SJCRH30 (cell line): ENCODE measurements at places on chromosomes 16 and 17. TPM values are rescaled to one million over a fixed set of nuclear protein-coding genes. Genes with fewer than 3 reads are reported as not detected.
A peak's percentile ranks its signal among the peaks of the same experiment; 100 is the strongest.

DNA sequence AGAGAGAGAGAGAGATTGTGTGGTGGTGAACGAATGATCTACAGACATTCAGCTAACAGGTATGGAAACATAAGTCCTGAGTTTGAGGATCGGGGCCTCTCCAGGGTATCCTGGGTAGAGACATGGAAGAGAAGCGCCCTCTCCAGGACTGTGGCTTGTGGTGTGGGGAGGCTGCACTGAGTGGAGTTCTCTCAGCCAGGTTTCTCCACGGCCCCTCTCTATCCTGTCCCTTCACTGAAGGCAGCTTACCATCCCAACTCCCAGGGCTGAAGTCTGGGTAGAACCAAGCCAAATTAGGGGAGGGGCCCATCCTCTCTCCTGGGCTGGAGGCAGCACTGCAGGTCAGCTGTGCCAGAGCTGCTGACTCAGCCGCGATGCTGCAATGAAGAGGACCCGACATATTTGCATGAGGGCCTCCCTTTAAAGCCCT is 6.2 kb downstream of the C1QL1 start:
- no peak for DNase-seq

GRCh38 chr17:82030470-82031302 is 792 bp upstream of the RAC3 start:
- peak; percentile 90 for DNase-seq

DNA sequence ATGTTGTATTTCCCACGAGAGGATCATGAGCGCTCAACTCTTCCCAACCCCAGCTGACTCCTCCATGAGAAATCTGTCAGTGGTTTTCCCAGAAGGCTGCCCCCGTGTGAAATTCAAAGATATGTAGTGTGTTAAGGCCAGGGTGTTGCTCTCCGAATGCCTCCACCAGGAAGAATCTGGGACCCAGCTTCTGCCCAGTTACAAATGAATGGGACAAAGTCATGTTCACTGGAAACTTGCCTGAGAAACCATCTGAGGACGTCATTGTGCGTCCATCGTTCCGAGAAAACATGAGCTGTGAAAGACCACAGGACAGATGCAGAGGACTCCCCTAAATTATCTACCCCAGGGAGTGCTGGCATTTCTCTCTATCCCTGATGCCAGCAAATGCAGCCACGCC is 86.0 kb downstream of the AIPL1 start:
- no peak for DNase-seq

Gene SLC5A11
- 0.06 and 0.25 TPM in 2 replicates for total RNA-seq

- no peak for DNase-seq
Measured at GRCh38 chr16:14186795-14187221, 115.7 kb downstream of the MRTFB start.

Gene MBTPS1
- total RNA-seq: 38.2 and 39.2 TPM in 2 replicates

Gene PMP22
- 7.2 and 7.9 TPM in 2 replicates for total RNA-seq

GRCh38 chr17:4003131-4003500 is 38.9 kb upstream of the ATP2A3 start:
- DNase-seq: no peak

DNA sequence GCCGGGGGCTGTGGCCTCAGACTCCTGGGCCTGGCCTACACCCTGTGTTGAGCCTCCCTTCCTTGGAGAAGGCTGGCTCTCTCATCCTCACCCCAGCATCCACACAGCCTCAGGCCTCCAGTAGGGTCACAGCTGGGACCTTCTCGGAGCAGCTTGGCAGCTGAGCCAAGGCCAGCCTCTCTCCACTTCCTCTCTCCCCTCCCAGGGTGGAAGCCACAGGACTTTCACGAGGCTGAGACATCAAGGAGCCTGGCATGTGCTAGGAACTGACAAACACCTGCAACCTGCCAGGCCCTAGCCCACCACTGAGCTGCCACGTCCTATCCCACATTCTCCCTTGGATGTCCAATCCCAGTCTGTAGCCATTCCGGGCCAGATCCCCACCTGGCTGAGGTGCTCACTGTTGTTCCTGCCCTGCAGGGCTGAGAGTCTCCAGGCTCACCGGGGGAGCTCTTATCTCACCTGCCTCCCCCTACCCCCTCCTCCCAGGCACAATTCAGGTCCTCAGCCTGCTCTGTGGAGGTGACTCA is 3.1 kb downstream of the MMP15 start:
- DNase-seq: no peak

GRCh38 chr16:54049591-54050458 is 236.8 kb downstream of the IRX3 start:
- no peak for DNase-seq

DNA sequence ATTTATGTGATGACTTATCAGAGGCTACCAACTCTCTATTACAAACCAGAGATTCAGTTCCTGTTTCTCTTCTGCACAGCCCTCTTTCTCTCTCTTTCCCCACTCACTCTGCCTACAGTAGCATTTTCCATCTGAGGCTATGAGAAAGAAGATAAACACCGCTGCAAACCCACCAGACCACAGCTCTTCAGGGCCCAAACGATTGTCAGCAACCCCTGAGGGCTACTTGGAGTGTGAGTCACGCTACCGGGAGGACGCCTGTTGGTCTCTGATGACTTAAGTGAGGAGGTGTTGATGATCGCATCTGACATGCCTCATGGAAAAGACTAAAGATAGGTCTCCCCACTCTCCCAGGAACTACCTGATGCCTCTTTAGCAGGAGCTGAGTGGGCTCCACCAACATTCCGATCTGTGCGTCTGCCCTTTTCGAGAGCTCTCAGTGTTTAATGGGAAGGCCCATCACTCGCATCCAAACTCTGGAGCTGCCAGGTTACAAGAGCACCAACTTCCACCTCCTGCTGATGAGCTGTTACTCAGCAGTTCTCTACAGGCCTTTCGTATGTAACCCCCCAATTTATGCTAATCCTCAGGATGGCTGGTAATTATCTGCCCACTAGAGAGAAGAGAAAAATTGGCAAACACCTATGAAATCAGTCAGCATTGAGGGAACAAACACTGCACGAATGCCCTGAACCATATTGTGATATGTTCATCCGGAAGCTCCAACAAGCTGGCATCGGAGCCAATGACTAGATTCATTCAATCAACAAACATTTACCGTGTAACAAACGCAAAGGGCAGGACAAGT is 9.2 kb downstream of the GRIN2A start:
- DNase-seq: no peak

Gene PRR35
- not detected in 2 replicates for total RNA-seq

- DNase-seq: peak; percentile 50
Measured at GRCh38 chr16:35431829-35432663, 1972.6 kb downstream of the TP53TG3F start.

Gene CMTM2
- total RNA-seq: 5.4 and 6.2 TPM in 2 replicates

DNA sequence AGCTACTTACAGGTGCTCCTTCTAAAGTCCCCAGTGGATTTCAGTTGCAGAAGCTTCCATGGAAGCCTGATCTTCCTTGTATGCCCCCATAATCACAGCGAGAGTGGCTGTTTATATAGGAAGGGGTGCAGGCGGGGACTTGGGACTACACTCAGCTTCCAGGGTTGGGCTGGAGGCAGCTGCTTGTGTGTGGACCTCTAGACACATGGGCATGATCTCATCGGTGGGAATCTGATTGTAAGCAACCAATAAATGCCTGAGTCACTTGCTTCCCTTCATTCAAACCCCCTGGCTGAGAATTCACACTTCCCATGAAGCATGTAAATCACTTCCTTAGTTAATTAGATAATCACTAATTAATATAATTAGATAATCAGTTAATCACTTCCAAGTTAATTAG is 1.0 kb upstream of the KRT20 start:
- peak; percentile 61 for DNase-seq

Gene YBX2
- total RNA-seq: not detected in 2 replicates

DNA sequence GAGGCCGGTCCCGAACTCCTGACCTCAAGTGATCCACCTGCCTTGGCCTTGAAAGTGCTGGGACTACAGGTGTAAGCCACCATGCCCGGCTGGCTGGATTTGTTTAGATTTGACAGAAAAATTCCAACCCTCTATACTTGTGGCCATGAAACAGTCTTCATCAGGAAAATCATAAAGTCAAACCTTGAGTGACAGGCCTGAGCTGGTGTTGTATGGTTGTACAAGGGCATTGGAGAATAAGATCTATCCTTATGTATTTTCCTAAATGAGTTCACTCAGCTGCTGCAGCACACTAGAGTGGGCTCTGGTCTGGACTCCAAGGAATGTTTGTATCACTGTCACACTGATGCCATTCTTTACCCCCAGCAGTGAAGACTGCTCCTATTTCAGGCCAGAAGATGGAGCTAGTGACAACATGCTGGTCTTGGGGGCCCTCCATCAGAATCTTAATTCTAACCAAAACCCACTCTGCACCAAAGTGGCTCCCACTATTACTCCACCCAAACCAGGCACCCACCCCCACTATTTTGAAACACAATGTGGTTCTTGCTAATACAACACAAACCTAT is 27.4 kb downstream of the SNX11 start:
- DNase-seq: peak; percentile 45

DNA sequence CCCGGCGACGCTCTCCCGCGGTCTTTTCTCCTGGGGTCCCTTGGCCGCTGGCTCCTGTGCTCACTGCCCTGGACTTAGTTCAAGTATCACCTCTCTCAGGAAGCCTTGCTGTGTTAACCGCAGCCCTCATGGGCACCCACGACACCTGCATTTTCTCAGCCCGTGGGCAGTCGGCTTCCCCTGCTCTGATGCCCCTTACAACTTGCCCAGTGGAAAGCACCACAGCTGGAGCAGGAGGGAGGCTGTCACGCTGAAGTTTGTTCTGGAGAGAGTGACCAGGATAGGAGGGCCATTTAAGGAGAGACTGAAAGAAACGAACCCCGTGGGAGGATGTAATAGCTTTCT is 395 bp downstream of the STXBP4 start:
- DNase-seq: no peak

DNA sequence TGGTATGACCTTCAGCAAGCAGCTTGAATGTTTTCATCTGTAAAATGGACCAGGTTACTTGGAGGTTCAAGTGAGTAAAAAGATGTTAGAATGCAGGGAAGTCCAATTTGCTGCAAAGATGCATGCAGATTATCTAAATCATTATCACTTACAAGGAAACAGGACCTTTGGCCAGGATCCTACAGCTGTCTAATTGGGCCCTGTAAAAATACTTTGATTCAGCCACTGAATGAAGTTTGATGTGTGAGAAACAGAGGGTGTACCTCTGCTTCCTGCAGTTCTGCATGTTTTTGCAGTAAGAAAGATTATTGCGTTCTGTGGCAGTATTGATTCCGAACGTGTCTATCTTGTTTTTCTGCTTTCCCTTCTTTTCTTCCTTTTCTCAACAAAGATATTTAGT is 10.2 kb downstream of the CDH13 start:
- no peak for DNase-seq

- DNase-seq: no peak
Measured at GRCh38 chr16:12925026-12925800, 23.8 kb downstream of the SHISA9 start.

DNA sequence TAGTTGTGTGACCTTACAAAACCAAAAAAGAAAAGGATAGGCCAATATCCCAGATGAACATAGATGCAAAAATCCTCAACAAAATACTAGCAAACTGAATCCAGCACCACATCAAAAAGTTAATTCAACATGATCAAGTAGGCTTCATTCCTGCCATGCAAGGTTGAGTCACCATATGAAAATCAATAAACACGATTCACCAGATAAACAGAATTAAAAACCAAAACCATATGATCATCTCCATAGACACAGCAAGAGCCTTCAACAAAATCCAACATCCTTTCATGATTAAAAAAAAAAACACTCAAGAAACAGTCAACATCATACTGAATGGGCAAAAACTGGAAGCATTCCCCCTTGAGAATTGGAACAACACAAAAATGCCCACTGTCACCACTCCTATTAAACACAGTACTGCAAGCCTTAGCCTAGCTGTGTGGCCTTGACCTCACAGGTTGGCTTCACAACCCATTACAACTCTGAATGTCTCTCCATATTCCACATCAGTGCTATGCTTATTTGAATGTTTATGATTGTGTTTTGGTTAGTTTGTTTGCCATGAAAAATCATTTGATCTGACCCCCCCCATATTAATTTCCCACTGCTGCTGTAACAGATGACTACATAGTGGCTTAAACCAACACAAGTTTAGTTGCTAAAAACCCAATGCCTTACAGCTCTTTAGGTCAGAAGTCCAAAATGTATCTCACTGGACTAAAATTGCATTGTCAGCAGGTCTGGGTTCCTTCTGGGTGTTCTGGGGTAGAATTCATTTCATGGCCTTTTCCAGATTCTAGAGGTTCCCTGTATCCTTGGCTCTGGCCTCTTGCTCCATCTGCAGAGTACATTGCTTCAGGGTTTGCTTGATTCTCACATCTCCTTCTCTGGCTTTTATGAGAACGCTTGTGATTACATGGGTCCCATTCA is 257.1 kb upstream of the DYNLRB2 start:
- DNase-seq: no peak

Gene FOXC2
- 3.0 and 3.1 TPM in 2 replicates for total RNA-seq
